ENCODE measurements at places on chromosomes 7 and 10.
A peak's percentile ranks its signal among the peaks of the same experiment; 100 is the strongest.

DNA sequence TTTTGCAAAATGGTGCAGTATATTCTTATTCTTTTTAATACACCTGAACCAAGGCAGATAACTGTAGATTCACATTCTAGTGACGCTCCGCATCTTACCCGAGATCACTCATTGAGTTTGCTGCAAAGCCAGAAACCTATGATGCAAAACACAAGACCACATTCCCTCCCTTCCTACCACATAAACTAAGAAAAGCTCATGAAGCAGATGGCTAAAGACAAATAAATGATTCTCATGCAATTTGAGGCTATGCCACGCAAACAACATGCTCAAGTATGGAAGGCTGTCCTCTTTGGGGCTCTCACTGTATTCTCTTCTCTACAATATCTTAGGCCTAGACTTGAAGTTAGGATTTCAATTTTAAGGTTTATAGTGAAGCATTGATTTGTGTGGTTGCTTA, 95.0 kb upstream of the BMPER start:
- no peak for DNase-seq

GRCh38 chr7:48426331-48426965, 255.2 kb downstream of the ABCA13 start:
- no peak for DNase-seq

DNA sequence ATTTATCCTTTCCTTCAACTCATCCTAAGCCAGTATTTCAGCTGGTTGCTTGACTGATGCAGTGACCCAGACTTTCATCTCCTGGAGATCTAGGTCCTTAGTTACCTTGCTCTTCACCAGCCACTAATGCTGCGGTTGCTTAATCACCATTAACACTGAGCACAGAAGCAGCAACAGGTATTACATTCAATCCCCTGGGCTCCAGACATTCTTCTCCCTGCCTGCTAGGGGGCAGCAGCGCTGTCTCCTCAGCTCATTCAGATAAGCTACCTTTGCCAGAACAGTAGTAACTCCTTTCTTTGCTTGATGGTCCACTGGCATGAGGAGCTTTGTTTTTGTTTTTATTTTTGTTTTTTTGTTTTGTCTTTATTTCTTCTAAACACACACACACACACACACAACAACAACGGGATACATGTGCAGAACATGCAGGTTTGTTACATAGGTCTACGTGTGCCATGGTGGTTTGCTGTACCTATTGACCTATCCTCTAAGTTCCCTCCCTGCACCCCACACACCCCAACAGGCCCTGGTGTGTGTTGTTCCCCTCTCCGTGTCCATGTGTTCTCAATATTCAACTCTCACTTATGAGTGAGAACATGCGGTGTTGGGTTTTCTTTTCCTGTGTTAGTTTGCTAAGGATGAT, 1043.2 kb upstream of the C7orf33 start:
- peak; percentile 85 for DNase-seq

- DNase-seq, result no peak
These were observed 15.6 kb downstream of the SMKR1 start for GRCh38 chr7:129517931-129518330.

- no peak for DNase-seq
These were observed 44.4 kb upstream of the SLF2 start for GRCh38 chr10:100868382-100868781.

DNA sequence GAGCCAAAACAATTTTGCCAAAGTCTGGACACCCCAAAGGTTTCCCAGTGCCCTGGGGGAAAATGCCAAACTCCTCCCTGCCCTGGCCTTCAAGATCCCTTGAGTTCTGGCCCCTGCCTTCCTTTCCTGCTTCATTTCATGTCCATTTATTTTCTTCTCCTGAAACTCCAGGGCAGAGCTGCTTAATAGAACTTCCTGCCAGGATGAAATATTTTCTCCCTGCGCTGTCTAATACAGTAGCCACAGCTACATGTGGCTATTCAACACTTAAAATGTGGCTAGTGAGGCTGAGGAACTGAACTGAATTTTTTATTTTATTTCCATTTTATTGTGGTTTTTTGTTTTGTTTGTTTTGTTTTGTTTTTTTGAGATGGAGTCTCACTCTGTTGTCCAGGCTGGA, 49.6 kb downstream of the COL13A1 start:
- no peak for DNase-seq

Data from NCI-H69 (cell line).